ENCODE measurements at places on chromosomes 1 and 21.

- DNase-seq = no peak
Measured at GRCh38 chr1:79255421-79255820, 248.9 kb upstream of the ADGRL4 start.

GRCh38 chr1:39145331-39145965 is 59.0 kb upstream of the MACF1 start:
- no peak for DNase-seq

DNA sequence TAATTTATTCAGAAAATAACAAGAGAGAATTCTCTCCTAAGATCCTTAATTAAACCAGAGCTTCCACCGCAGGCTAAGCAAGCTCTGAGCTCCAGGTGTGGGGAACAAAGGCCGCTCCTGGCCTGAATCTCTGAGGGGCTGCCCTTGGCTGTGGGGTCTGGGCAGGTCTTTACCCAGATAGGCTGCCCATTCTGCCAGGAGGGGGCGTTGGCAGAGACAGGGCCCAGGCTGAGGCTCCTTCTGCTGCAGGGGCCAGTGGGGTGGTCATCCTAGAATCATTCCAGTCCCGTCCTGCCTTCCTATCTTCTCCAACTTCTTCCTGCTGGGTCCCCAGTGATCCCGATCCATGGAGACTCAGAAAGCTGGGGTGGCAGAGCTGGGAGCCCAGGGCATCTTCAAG is 82.9 kb upstream of the POU3F1 start:
- DNase-seq = no peak

GRCh38 chr1:40711465-40712404 is 20.2 kb downstream of the NFYC start:
- DNase-seq = no peak

DNA sequence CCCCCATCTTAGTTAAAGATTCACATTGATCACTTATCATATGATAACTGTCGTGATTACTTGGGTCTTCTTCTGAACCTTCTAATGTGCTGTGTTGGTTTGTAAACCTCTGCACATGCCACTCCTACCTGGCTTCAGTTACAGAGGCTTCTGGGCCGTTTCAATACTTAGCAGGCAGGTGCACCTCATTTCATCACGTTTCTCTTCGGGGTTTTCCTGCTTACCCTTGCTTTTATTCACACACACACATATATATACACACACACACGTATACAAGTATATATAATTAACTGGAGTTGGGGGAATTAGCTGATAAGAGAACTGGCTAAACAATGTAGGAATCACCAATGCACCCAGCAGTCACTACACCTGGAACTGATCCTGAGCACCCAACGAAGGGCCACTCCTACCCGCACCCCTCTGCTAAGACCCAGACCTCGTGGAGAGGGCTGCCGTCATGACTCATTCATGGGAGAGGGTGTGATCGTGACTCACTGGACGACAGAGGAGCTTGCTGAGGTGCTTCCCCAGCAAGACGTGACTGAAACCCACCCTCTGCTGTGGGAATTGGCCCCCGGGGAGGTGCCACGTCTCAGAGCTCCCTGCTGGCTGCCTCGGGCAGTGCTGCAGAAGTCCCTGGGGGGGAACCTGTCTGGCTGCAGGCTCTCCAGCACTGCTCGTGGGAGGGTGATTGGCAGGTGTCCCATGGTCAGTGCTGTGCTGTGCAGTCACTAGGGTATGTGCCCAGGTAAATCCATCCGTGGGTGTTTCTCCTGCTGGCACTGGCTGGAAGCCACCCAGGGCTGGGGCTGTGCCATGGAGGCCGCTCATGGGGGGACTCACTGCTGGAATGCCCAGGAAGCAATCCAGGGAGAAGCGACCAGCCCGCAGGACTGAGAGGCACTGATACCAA is 166.6 kb downstream of the DYRK1A start:
- DNase-seq = no peak

- DNase-seq = no peak
Measured at GRCh38 chr1:175443332-175443731, 250.8 kb upstream of the KIAA0040 start.

Measured in stimulated activated CD8-positive, alpha-beta memory T cell treated with anti-CD3 and anti-CD28 coated beads, Interleukin-12 subunit alpha, Interleukin-12 subunit beta, amount 100 ng/mL, for 1 hour (primary cell).